Suppressor macrophage treated with lipopolysaccharide for 1 hour (primary cell): ENCODE measurements at places on chromosomes 2 and 18.

DNA sequence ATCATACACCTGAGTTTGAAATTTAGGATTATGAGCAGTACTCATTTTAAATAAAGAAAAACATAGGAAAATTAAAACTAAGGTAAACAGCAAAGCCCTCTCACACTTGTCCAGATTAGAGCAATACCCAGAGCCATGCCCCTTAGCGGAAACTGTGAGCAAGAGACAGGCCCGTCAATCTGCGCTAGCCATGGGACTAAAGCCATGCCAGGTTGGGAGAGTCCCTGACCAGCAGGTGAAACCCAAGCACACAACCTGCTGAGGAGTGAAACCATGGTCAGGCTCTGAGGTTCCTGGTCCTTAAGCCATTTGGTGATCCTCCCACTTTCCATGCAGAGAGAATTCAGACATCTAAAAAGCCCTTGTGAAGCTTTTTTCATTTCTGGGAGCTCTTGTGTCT lies 494.3 kb downstream of the STK39 start:
- no peak for DNase-seq

- no peak for DNase-seq
These were observed 181.2 kb upstream of the REV1 start for GRCh38 chr2:99670768-99671734.

- no peak for DNase-seq
These were observed 439.2 kb upstream of the REG3G start for GRCh38 chr2:78586316-78586715.

DNA sequence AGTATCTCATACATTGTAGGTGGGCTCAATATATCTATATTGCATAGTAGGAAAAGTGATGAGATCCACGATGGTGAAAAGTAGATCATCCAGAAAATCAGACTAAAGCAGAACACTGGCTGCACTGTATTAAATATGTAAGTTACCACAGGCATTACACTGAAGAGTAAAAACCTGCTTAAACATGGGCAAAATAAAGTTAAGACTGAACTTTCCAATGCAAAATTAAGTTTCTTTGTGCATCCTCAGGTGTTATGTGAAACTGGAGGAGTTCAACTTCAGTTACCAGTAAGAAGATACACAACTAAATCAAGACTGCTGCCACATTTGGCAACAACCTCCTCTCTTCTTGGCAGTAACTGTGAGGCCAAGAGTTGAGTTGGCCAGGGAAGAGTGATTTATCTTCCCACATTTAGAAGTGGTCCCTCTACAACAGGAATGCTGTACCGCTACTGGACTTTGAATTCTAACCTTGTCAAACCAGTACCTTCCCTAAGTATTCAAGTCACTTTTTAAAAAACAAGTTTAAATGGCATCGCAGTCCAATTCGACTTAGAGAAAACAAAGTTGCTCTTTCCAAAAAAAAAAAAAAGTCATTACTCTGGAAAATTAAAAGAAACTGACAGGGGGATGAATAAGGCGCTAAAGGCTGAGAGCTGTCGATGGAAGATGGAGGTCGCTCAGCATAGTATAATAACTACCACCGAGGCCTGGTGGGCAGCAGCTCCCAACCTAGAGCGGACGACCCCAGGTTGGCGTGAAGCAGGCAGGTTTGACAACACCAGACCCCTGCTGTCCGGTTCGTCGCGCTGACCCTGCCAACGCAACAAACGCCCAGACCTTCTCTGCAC lies 1.1 kb downstream of the MAP4K3 start:
- no peak for DNase-seq

DNA sequence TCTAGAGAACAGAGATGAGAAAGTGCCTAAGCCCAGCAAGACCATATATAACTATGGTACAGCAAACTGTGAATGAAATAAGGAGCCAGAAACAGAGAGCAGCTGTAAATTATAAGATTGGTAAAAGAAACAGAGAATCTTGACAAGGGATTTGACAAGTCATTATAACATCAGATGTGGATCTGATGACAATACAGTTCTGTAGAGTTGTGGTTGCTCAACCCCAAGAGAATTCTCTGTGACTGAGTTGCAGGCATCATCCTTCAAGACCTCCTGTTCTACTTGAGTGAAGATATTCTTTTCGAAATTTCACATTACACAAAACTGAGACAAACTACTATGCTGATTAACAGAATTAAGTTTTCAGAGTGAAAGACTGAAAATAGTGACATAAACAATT lies 343.1 kb upstream of the SLC39A10 start:
- DNase-seq = no peak
